ENCODE measurements at places on chromosomes 11 and 22.

GRCh38 chr11:128913806-128914205, 22.6 kb downstream of the KCNJ5 start:
- no peak for DNase-seq

GRCh38 chr22:31719850-31720471, 30.0 kb downstream of the PRR14L start:
- DNase-seq = no peak

GRCh38 chr22:22684580-22685561, 40.5 kb downstream of the GGTLC2 start:
- DNase-seq = peak; percentile 70

DNA sequence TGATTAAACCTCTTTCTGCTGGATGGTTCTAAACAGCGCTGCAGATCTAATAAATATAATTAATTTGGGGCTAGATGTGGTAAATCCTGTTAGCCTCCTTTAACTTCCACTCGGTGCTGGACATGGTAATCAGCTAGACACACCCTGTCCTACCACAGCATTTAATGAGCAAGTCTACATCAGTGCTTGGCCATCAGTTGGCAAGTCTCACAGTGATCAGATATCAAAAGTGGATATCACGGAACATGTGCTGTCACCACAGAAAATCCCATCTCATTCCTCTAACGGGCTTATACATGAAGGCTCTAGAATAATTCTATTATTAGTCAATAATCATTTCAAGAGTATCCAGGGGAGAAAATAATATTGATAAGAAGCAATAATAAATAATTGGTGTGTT, 5.6 kb upstream of the USP28 start:
- no peak for DNase-seq

DNA sequence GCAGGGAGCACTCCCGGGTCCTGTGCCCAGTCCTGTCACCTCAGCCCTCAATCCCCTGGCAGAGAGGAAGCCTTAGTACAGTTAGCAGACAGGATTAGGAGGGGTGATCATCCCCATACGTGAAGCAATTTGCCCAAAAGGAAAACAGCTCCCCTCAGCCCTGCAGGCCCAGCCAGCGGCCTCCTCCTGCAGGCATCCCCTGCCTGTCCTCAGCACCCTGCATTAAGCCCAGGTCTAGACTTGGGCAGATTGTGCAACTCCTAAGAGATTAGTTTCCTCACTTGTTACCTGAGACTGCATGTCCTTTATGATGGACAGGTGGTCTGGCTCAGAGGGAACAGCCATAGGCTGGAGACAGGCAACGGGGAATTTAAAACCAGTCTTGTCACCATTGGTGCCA, 95.5 kb upstream of the TMEM45B start:
- DNase-seq = no peak

- DNase-seq = no peak
These were observed 6.9 kb upstream of the PRAME start for GRCh38 chr22:22565981-22566380.

DNA sequence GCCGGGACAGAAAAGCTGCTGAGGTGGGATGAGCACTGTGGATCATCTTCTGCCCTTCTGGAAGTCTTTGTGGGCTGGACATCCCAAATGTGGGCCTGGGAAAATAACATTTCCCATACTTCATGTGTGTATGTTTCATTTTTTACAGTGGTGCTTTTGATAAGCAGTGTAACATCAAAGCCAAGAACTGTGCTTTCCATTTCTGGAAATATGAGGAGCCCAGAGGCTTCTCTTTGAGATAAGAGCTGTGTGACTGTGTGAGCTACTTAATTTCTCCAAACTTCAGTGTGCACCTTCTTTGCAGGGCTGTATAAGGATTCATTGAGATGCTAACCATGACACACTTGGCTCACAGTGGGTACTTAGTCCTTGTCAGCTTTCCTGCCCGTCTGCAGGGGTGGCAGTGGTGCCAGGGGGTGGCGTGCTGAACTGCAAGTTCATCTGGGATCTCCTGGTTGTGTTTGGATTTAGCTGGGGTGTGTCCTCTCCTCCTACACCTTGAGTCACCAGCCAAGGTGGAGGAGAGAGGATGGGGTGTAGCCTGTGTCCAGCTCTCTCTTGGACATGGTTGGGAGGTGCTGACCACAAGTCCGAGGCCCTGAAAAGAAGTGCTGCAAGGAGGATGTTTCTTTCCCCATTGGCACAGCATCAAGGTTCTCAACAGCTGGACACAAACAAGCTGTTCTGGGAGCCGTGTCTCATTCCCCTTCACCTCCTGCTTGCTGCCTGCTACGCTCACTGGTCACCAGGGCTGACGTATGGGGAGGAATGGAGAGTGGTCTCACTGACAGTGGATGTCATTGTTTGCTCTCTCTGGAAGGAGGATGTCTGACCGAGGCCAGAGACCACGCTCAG, 139.4 kb downstream of the TEAD1 start:
- DNase-seq = peak; percentile 98

DNA sequence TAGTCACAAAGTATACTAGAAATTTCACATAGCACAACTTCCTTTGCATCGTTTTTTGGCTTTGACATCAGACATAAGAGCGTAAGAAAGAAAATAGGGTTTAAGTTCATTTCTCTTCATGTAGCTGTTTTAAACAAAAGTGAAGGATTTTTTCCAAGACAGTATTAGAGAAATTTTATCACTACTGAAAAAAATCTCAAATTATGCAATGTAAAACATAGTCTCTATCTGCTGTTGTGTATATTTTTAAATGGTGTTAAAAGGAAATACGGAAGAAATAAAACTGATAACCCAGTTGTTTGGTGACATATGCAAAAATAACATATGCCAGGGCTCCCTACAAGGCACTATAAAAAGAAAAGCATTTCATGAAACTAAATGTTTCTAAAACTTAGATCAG, 1449.4 kb downstream of the LRRC4C start:
- DNase-seq = no peak

- DNase-seq = no peak
These were observed 27.3 kb upstream of the TMEM41B start for GRCh38 chr11:9341638-9342178.

- DNase-seq = peak; percentile 13
These were observed 3.7 kb downstream of the PDGFB start for GRCh38 chr22:39240831-39241793.

DNA sequence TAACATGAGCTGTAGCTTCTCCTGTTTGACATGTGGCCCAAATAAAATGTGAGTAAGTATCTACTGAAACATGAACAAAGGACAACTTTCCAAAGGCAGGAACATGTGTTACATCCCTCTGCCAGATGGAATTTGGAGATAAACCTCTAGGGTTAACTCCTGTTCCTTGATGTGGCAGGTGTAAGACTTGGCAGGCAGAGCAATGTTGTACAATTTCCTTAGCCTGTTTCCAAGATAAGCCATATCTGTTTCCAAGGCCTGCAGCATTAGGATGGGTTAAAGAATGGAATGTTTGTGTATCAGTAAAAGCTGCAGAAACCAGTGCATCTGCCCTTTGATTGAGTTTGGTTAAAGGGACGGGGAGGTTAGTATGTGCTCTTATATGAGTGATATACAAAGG, 8.8 kb upstream of the DNAJB13 start:
- DNase-seq = peak; percentile 40

DNA sequence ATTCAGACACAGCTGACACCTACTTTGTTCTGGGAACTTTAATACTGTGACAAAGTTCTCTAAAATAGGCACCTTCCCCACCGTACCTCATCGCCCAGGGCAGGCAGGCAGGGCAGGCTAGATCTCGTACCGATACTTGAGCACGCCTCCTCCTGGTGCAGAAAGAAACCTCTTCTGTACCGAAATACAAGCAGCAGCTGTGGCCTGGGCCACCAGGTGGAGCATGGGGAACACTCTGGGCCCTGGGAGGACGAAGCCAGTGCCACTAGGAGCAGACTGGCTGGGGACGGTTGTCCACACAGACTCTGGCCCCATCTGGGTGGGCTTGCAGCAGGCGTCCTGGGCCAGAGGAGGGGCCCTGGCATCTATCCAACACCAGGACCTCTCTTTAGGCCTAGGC, 12.8 kb downstream of the PMM1 start:
- DNase-seq = no peak

DNA sequence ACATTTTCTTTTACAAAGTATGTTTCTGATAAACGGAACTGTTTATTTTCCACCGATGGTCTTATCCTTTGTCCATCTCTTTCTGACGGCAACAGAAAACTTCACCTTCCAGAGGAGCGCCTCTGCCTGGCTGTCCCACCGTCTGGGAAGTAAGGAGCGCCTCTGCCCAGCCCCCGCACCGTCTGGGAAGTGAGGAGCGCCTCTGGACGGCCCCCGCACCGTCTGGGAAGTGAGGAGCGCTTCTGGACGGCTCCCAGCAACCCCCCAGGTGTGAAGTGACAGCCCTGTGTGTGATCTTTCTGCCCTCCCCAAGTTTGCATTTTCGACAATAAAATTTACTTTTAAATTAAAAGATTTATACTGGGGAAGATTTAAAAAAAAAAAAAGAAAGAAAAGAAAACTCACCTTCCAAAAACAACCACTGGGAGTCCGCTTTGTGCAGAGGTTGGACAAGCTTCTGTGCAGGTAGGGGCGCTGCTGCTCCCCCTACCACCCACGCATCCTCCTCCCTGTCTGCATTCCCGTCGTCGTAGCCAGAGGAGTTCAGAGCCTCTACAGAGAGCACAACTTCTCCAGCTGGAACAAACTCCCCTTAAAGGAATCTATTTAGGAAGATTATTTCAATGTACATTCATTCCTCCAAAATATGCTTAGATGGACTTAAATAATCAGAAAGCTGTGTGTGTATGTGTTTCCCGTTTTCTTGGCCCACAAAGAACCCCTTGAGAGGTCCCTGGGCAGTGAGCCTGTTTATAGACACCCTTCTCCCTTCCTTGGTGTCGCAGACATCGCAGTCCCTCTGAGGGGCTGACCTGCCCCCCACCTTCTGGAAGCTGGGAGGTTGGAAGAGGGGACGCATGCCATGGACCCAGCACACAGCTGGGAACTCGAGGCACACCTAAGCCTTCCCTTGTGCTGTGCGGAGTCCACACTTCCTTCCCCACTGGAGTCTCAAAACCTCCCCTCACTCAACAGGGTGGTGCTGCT, 849 bp upstream of the APOBEC3B start:
- DNase-seq = peak; percentile 34

- DNase-seq = no peak
These were observed 76.5 kb downstream of the TMPRSS5 start for GRCh38 chr11:113629562-113629961.

- no peak for DNase-seq
These were observed 7.6 kb downstream of the LRRC10B start for GRCh38 chr11:61516191-61516590.

- no peak for DNase-seq
These were observed 1.7 kb downstream of the CHST1 start for GRCh38 chr11:45663486-45664375.

DNA sequence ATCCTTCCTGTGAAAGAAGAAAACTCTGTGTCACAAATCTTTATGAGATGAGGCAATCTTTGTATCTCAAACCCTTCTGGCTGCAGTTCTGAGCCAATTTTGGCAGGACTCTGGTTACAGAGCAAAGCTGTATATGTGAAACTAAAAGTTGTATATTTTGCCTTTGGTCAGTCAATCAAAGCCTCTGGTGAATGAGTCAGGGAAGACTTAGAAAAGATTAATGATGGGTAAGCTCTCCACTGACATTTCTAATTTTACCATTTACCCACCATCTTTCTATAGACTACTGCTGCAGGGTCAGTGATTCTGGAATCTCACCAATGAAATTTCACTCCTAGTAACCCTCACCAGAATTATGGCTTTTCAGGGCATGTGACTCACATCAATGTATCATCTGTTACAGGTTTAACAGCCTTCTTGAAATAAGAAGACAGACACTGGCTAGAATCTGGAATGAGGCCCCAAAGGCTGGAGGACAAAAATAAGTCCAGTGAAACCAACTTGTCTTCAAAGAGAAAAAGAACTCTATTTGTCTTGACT, 43.3 kb downstream of the USP35 start:
- DNase-seq = peak; percentile 66

GRCh38 chr11:80727315-80727714, 1286.5 kb upstream of the TENM4 start:
- peak; percentile 14 for DNase-seq

DNA sequence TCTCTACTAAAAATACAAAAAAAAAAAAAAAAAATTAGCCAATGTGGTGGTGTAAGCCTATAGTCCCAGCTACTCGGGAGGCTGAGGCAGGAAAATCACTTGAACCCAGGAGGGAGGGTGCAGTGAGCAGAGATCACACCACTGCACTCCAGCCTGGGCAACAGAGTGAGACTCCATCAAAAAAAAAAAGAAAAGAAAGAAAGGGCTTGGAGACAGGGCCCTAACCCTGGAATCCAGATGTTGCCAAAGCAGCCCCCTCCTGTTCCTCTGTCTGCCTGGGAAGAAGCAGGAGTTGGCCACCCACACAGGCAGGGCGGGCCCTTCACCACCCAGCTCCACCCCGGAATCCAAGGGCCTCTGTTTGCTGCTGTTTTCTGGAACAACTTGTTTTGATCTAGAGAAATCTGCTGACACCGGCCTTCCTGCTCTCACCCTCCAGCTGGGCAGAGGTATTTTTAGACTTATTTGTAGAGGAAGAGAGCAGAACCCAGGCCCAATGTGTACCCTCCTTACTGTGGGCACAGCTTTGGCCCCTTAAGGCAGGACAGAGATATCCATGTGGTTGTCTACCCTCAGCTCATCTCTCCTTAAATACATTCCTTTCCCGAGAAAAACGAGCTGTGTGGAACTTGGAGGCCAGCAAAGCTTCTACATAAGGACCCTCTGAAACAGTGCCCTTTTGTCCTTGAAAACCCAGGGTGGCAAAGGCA, 2.7 kb upstream of the NEAT1 start:
- peak; percentile 85 for DNase-seq

Measured in NCI-H226 (cell line).